ENCODE measurements at places on chromosomes 7 and 10. TPM values are rescaled to one million over a fixed set of nuclear protein-coding genes. Genes with fewer than 3 reads are reported as not detected.

GRCh38 chr10:20835335-20835734, 61.8 kb downstream of the NEBL start:
- no peak for DNase-seq

- DNase-seq: no peak
Observed at GRCh38 chr10:74867351-74867750, 41.0 kb downstream of the KAT6B start.

- DNase-seq: no peak
Observed at GRCh38 chr7:103668279-103668941, 222.4 kb upstream of the SLC26A5 start.

GRCh38 chr10:11379771-11380170, 231.7 kb downstream of the USP6NL start:
- no peak for DNase-seq

DNA sequence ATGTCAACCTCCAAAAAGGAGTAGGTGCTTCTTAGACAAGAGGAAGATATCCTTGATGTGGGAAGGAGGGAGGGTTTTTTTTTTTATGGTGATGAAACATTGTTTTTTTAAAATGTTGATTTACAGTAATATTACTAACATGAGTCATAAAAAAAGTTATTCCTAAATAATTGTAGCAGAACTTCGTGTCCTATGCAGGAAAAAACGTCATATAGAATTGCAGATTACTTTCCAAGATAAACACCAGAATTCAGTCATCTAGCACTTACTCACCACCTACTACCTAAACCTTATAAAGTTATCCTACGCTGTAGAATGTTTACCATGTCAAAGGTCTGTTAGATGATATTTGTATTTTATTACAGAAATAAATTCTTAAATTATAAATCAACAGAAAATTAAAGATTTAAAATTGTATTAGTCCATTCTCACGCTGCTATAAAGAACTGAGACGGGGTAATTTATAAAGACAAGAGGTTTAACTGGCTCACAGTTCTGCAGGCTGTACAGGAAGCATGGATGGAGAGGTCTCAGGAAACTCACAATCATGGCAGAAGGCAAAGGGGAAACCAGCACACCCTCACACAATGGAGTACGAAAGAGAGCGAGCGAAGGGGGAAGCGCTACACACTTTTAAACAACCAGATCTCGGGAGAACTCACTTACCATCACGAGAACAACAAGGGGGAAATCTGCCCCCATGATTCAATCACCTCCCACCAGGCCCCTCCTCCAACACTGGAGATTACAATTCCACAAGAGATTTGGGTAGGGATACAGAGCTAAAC, 105.2 kb upstream of the NEBL start:
- no peak for DNase-seq

GRCh38 chr7:51025668-51026067, 243.0 kb upstream of the GRB10 start:
- DNase-seq: no peak

The CYP3A5 gene
- 1.1 TPM for polyA plus RNA-seq

The NUPR2 gene
- not detected for polyA plus RNA-seq

The CRCP gene
- 24.2 TPM for polyA plus RNA-seq
